Activated CD8-positive, alpha-beta T cell treated with anti-CD3 and anti-CD28 coated beads, Interleukin-2, amount 10 ng/mL, durations not matched to agents 7 days and 5 days (primary cell): ENCODE measurements at places on chromosomes 4 and X. TPM values are rescaled to one million over a fixed set of nuclear protein-coding genes. Genes with fewer than 3 reads are reported as not detected.

Gene ZXDA
- total RNA-seq = 2.8 TPM

Gene NSG1
- 15.8 TPM for total RNA-seq

Gene GABRG1
- total RNA-seq = not detected

Gene TEC
- total RNA-seq = 2.7 TPM

DNA sequence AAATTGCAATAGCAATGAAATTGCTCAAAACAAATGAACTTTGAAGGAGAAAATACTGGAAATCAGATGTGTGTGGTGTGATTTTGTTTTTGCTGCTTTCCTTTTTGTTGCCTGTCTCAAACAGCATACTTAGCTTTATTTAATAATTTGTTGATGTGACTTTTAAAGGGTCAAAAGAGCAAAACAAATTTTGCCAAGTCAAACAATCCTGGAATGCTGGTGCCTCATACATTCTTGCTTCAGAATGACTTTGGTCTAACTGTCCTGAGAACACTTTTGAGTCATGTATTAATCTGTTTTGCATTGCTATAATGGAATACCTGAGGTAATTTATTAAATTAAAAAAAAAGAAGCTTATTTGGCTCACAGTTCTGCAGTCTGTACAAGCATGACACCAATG lies 3.4 kb downstream of the PF4V1 start:
- H3K36me3 ChIP-seq = no peaks in the 10 kb centered on the region
- no peaks in the 10 kb centered on the region for H3K4me1 ChIP-seq
- peaks cover 7% of the 10 kb centered on the region for H3K27me3 ChIP-seq

DNA sequence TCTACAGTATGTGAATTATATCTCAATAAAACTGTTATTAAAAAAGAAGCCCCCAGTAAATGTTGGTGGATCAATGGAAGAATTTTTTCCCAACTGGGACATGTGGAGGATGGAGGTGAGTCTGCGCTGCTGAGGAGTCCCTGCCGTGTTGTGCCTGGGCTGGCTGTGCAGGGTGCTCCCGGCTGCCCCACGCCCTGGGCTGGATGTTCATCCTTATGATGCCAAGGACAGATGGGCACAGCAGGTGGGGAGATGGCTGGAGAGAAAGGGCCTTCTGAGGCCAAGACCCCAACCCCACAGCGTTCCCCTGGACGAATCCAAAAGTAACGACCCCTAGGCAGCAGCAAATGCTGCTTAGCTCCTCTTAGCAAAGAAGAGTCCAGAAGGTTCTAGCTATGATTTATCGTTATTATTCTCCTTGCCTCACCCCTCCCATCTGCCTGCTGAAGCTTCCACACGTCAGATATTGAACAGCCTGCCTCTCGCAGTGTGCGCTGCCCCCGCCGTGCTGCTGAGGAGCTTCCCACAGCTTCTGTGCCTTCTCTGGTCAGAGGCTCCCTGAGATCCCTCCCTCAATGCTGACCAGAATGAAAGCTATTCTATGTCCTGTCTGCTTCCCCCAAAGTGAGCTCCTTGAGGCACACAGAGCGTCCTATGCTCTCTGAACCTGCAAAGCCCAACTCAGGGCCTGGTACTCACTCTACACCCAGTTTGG lies 26.5 kb downstream of the HMX1 start:
- no peaks in the 10 kb centered on the region for H3K4me1 ChIP-seq
- no peaks in the 10 kb centered on the region for H3K27me3 ChIP-seq
- H3K36me3 ChIP-seq = no peaks in the 10 kb centered on the region

DNA sequence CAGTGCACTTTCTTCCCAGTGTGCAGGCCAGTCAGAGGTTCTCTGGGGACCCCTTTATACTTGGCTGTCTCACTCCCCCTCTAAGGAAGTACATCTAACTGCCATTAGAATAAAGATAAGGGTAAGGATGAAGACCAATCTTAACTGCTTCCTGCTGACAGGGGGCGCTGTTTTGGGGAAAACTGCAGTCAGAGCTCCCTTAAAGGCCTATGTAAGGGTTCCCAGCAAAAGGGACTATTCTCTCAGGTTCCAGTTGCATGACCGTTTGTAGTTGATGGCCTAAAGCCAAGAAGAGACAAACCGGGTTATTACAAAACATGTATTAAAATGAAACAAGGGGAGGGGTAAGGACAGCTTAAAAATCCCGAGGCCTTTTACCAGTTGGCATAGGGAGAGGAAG lies 115.6 kb upstream of the SPIN4 start:
- no peak for DNase-seq
- peaks cover 2% of the 10 kb centered on the region for H3K36me3 ChIP-seq
- H3K27me3 ChIP-seq = no peaks in the 10 kb centered on the region

- H3K4me1 ChIP-seq = no peaks in the 10 kb centered on the region
- H3K27ac ChIP-seq = no peak overlapping the region
- H3K4me3 ChIP-seq = no peak overlapping the region
- DNase-seq = no peak
- no peaks in the 10 kb centered on the region for H3K27me3 ChIP-seq
Observed at GRCh38 chr4:189443341-189443740, 497.3 kb upstream of the FRG1 start.

DNA sequence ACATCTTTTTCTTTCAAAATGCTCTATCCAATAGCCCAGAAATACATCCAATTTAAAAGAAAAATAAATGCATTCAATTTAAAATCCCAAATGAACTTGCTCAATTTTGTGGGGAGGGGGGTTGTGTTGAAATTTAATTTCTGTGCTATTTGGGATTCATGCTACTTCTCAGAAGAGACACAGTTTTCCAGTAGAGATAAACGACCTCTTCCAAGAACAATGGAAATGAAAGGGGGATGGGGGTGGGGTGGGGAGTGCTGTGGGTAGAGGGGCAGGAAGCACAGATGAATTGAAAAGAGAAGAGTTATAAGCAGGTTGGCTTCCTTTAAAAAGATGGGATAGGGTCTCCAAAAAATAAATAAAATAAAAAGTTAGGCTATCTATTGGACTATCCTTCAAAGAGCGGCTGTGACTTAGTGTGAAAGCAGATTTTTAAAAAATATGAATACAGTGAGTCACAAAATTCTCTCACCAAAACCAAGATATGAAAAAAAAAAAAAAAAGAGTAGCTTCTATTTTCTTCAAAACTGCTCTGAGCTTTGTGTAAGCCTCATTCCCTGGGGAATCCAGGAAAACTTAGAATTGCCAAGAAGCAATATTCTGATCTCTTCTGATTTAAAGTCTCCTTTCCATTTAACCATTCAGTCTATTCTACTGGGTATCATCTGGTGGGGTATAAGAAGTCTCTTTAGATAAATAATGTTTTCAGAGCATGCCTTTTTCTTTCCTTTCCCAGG lies 324.3 kb downstream of the PTTG2 start:
- no peak overlapping the region for H3K4me3 ChIP-seq
- no peaks in the 10 kb centered on the region for H3K27me3 ChIP-seq
- no peak for DNase-seq
- H3K4me1 ChIP-seq = peaks cover 15% of the 10 kb centered on the region

- H3K4me3 ChIP-seq = no peak overlapping the region
- no peak for DNase-seq
- H3K36me3 ChIP-seq = no peaks in the 10 kb centered on the region
- no peak overlapping the region for H3K27ac ChIP-seq
- no peaks in the 10 kb centered on the region for H3K27me3 ChIP-seq
- no peaks in the 10 kb centered on the region for H3K4me1 ChIP-seq
Observed at GRCh38 chr4:73599182-73599581, 21.1 kb downstream of the RASSF6 start.

DNA sequence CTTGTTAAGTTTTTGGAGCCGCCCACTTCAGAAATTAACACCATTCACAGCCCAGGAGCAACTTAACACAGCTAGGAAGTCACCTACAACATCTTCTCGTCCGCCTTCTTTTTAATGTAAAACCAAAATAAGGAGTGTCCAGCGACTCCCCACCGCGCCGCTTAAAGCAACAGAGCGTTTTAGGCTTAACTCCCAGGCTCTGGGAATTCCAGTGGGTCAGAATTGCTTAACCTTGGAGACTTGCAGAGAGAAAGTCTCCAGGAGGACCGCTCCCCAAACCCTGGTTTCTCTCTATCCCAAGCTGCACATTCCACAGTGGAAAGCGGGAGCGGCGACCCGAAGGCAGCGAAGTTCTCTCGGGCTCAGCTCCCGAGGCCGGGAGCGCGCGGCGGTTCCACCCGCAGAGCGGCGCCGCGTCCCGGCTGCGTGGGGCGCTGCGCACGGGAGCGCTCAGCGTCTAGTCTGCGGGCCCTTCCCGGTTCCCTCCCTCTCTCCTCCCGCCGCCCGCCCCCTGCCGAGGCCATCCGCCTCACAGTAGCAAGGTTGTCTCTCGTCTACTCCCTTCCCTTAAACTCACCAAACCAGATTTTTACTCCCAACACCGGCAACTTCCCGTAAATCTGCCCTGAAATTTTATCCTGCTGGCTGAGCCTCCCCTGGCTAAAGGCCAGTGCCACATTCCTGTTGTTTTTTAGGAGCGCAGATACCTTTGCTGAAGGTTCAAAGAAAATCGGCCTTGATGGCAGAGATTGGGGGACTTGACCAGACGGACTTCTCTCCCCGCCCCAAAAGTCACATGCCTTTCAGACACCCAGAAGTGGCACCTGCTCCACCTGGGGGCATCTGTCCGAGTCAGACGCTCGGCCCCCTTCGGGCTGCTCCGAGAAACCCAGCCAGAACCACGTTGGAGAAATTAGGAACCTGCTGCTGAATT lies at the start of gene RBM47:
RBM47 (minus strand) TSS at position 464 of the 934 bp plus-strand sequence. CDS start 190,971 bp downstream, outside the sequence.
- peaks cover 29% of the 10 kb centered on the region for H3K4me1 ChIP-seq
- H3K27me3 ChIP-seq = peaks cover 42% of the 10 kb centered on the region
- no peak within 1 kb of the TSS for H3K27ac ChIP-seq
- peak within 1 kb of the TSS; percentile 71 for H3K4me3 ChIP-seq
- peak; percentile 45 for DNase-seq
